ENCODE measurements at places on chromosomes 2 and 18.
A peak's percentile ranks its signal among the peaks of the same experiment; 100 is the strongest.

DNA sequence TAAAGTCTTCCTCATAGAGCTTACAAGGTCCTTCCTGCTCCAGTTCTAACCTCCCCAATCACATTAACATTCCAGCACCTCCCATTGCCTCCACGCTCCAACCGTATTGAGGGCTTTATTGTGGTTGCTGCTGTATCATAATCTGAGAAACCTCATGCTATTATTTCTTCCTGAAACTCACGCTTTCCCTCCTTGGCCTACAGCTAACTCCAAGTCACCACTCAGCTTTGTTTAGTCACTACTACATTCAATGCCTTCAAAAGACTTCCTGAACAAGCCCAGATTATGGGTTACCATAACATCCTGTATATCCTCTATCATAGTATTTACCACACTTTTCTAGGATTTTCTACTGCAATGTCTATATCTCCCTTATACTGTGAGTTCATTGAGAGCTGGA, 230.4 kb downstream of the IKZF2 start:
- no peak for DNase-seq

GRCh38 chr2:29129586-29130281, 14.5 kb downstream of the CLIP4 start:
- peak; percentile 64 for DNase-seq

DNA sequence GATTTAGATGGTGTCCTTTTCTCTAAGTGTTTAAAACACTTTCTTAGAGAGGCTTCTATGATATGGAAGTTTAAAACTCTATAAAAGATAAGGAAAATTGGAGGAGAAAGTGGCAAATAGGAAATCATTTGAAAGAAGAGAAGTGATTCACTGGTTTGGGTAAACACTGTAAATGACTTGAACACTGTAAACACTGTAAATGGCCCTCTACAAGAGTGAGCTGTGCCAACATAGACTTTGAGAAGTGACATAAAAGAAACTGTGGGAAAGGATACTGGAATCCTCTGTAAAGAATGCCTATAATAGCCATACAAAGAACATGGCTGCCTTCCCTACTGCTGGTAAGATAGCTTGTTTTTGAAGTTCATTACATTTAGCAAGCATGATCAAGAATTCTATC, 210.9 kb upstream of the SIX3 start:
- DNase-seq = no peak

- DNase-seq = no peak
These were observed 18.8 kb downstream of the ATG4B start for GRCh38 chr2:241656190-241656741.

DNA sequence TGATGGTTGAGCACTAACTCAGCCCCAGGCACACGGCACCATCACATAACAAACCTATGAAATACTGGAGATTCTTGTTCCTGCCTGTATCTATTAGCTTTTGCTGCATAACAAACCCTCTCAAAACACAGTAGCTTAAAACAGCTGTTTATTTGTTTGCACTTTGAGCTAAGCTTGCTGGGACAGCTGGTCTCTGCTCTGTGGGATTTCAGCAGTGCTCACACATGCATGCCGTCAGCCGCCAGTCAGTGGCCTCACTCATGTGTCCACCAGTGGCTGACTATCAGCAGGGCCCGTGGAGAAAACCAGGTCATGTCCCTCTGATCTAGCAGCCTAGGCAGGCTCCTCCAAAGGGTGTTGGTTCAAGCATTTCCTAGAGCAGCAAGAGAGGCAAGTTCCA, 52.8 kb upstream of the RAB12 start:
- DNase-seq = no peak

DNA sequence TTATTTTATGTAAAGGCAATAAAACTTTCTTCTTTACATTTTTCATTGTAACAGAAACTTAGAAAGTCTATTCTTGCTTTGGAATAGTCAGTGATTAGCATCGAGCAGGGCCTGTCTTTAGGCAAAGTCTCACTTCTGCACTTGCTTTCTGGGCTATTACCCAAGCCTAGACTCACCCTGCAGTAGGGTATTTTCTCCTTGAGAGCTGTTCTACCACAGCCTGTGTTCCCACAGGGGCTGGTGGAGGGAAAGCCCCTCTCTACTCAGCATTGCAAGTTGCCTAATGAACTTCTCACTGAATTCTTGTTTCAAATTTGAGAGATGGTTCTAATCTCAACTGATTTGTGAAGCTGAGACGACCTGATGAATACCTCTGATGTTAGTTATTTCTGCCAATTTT, 111.7 kb upstream of the KLHL14 start:
- no peak for DNase-seq

DNA sequence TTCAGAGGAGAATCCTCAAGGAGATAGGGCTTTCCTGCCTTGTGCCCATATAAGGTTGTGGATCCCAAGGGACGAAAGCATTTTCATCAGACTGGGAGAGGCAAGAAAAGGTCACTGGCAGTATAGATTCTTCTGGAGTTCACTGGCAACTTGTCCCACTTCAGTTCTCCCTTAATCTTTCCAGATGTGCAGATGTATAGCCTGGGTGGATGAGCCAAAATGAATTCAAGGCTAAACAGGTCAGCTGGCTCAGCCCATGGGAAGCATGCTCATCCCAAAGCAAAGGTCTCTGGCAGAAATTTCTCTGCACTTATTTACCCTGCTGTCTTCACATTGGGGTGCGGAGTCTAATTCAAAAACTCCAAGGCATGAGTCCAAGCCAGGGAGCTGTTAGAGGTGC, 148.9 kb upstream of the TNP1 start:
- no peak for DNase-seq

DNA sequence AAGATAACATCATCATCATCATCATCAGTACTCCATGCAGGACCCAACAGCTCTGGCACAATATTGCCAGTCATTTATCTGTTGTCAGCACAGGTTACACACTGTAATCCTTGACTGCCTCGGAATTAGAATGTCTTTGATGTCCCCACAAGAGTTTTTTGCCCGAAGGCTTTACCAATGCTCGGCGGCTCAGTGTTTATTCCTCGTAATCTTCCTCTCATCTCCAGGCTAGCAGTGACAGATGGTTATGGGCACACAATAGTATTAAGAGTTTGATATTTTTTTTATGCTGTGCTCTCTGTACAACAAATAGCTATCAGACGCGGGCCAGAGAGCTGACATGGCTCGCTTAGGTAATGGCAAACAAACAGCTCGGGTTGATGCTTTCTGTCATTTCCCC, 515.2 kb downstream of the ZEB2 start:
- no peak for DNase-seq

GRCh38 chr2:151860613-151861146, 32.5 kb upstream of the ARL5A start:
- DNase-seq = no peak

GRCh38 chr2:141805302-141805701, 325.5 kb downstream of the LRP1B start:
- DNase-seq = no peak

DNA sequence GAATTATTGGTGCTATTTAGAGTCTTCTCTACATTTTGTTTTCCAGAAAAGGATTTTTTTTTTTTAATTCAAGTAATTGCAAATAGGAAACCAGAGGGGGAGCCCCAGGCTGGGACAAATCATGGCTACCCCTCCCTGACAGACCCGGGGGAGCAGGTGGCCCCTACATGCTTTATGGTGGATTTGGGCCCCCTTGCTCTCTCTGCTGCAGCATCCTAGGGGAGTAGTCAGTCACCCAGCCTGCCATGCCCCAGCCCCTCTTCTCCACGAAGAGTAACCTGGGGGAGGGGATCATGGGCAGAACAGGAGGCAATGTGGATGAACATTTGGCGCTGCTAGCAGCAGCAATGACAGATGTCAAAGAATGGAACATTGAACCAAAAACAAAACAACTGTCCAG, 4.6 kb downstream of the C2orf81 start:
- DNase-seq = no peak

- no peak for DNase-seq
These were observed 11.6 kb downstream of the NOSTRIN start for GRCh38 chr2:168814046-168814445.

- no peak for DNase-seq
These were observed 32.5 kb upstream of the ICOS start for GRCh38 chr2:203904022-203904421.

GRCh38 chr2:51720826-51721225, 688.9 kb upstream of the NRXN1 start:
- DNase-seq = no peak

DNA sequence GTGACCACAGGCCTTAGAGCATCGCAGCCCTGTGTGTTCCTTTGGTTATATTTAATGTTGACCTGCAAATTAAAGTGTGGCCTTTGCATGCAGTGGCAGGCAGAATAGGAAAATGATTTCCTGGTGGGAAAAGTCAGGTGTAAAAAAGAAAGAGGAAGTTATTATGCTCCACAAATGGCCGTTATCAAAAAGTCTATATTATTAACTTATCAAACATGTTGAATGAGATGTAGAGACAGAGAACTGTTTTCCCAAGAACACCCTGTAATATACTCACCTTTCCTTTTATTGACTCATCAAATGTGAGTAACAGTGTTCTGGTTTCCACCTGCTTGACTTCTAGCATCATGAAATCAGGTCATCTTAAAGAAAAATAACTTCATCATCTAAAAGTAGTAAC, 35.3 kb downstream of the MEIS1 start:
- DNase-seq = no peak

DNA sequence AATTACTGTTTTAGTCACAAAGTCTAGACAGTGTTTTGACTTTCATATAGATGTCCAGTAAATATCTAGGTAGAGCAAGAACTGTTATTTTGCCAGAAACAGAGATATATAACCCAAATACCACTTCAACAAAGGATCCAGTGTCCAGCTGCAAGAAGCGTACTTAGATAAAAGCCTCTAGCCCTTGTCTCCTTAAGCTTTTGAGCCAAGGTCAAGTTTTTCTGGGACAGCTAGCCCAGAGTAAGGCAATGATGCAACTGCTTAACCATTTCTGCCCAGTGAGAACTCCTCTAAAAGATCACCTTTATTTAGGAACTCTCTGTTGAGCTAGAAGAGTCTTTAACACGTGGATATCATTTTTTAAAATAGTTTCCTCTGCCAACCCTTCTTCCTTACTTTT, 1424.9 kb upstream of the NXPH2 start:
- DNase-seq = no peak

GRCh38 chr2:189676471-189676870, 2.0 kb downstream of the ANKAR start:
- no peak for DNase-seq

GRCh38 chr2:76678383-76679024, 843.7 kb downstream of the LRRTM4 start:
- no peak for DNase-seq

- DNase-seq = no peak
These were observed 122.8 kb upstream of the DOCK10 start for GRCh38 chr2:225165052-225165451.

DNA sequence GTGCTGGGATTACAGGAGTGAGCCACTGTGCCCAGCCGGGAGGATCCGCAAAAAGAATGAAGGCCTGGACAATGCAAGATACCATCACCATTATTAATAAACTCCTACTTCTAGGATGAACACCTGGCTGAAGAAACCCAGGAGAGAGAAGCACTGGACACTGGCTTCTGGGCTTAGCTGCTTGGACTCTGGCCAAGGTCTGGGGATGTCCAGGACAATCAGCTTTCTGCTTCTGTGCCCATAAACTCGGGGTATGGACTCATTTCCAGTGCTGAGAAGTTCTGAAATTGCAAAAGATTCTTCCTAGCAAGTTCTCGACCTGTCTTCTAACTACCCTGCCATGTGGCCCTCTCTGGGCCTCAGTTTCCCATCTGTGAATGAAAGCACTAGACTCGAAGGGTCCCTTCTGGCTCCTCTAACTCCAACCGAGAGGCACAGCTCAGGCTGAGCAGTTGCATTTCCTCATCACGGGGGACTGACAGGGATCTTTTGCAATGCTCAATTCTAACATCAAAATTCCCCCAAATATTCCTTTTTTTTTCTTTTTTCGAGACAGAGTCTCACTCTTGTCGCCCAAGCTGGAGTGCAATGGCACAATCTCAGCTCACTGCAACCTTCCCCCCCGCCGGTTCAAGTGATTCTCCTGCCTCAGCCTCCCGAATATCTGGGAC, 2.4 kb upstream of the SH2D6 start:
- DNase-seq = no peak

DNA sequence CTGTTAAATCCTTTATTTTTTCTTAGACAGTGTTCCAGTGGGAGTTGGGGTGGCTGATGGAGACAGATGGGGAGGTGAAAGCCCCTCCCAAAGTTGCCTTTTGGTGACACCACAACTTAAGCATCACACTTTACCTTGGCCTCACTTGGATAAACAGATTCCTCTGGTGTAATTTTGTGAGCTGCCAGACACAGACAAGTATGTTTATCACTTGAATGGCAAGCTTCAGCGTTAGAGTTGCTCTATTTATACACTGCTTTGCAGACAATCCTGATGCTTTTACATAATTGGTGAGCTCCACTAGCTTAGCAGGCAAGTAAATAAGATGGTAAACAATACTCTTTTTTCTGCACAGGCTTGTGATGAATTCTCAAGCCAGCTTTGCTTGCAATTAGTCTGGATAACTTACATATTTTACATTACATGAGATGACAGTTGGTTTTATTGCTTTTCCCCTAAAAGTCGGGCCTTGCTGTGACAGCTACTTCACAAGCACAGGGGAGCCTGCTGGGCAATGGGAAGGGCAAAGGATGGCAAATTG, 226.2 kb downstream of the SLC8A1 start:
- no peak for DNase-seq

DNA sequence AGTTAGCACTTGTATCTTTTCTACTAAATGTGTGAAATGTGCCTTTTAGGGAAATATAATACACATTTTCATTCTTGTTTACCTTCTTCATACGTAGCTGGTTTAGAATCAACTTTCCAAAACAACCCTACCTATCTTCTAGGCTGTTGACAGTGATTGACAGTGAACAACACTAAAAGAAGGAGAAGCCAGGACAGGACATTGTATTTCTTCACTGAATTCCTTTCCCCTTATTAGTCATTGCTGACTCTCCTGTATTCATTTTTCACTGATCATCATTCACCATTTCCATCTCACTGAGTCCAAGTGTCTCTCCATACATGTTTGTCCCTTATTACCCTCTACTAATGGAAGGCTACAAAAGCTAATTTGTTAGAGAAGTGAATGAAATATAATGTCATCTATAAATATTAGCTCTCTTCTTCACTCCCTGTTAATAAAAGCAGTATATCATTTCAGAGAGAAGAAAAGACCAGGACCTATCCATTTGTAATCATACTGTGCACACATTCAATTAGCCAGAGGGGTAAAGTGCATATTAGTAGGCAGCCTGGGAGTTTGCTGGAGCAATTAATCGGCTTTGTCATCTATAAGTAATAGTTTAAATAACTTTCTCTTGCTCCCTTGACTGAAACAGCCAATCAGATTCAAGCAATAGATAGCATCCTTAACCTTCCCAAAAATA, 192.5 kb upstream of the FOSL2 start:
- no peak for DNase-seq
